NCI-H1092 treated with DMSO at 0.1 percent for 48 hours (cell line): ENCODE measurements at places on chromosomes 2 and 18.

DNA sequence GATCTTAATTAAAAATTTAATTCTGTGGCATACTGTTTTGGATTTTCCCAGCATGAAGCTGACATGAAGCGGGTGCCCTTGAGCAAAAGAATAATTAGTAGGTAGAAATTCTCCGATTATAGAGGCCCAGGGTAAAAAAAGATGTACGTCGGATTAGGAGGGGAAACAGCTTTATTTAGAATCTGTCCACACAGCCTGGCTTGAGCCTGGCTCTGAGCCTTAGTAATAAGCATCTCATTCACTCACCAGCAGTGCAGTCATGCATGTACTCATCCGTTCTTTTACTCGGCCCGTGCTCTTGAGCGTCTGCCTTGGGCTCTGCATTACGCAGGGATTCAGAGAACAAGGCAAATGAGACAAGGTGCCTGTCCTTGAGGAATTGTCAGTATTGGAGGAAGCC lies 219.3 kb downstream of the AGAP1 start:
- DNase-seq = no peak

DNA sequence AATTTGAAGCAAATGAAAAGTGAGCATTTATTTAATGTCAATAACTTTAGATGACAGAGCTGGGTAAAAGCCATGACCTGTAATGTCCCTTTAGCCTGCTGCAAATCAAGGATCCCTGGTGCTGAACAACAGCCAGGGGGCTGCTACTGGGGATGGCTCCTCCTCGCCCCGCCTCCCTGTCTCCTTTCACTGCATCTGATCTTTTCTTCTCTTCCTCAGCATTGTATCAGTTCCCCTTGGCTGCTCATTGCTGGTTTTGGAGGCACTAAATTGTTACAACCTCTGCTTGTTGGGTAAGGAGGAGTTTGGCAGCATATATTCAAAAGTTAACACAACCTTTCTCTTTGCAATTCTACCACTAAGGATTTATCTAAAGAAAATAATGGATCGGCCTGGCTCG lies 236.3 kb upstream of the ID2 start:
- DNase-seq = no peak

- no peak for DNase-seq
Measured at GRCh38 chr2:160613466-160614153, 120.0 kb upstream of the RBMS1 start.

GRCh38 chr2:545711-546650 lies 131.2 kb downstream of the TMEM18 start:
- no peak for DNase-seq

GRCh38 chr2:20356042-20356441 lies 5.4 kb upstream of the PUM2 start:
- DNase-seq = peak; percentile 28

DNA sequence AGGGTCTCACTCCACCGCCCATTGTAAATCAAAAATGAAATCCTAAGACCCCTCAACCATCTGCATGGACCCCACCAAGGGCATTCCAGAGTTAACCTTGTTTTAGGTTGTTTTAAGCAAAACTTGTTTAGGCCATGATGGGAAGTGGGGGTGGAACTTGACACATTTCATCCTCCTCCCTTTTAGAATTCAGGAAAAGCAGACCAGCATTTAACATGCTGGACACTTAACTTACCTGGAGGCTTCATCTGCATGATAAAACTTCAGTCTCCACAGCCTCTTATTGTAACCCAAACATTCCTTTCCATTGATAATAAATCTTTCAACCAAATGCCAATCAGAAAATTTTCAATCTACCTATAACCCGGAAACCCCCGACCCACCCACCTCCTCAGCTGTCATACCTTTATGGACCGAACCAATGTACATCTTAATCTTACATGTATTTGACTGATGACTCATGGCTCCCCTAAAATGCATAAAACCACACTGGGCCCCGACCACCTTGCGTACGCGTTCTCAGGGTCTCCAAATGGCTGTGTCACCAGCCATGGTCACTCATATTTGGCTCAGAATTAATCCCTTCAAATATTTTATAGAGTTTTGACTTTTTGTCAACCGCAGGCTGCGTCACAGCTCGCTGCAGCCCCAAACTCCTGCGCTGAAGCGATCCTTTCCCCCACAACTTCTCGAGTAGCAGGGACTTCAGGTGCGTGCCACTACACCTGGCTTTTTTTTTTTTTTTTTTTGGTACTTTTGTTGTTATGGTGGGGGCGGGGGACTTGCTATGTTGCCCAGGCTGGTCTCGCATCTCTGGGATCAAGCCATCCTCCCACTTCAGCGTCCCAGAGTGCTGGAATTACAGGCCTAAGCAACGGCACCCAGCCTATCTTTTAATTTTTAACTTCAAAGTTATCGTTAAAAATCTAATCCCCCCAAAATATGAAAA lies 917 bp downstream of the MPPE1 start:
- DNase-seq = no peak

- no peak for DNase-seq
Measured at GRCh38 chr2:154814856-154815255, 116.4 kb downstream of the KCNJ3 start.

DNA sequence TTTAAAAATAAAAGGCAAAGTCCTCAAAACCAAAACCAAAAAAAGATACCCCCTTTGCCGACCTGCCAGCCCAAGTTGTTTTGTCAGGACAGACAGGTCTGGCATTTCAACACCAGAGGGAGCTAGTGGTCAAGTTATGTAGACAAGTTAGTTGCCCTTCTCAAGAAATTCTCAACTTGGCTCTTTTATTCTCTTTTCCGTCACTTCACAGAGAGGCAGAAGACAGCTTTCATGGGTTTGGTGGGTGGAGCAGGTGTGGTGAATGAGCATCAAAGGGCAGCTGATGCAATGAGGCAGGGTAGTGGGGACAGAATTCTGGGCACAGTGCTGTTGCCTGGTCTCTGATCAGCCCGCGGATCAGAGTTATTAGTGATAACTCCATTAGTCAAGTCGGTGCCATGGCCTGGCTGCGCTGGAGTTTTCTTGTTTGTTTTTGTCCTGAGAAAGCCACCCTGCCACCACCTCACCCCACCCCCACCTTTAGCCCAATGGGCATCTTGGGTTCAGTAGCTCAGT lies 303.7 kb upstream of the EPAS1 start:
- peak; percentile 34 for DNase-seq
